ENCODE measurements at places on chromosomes 5 and 9.

DNA sequence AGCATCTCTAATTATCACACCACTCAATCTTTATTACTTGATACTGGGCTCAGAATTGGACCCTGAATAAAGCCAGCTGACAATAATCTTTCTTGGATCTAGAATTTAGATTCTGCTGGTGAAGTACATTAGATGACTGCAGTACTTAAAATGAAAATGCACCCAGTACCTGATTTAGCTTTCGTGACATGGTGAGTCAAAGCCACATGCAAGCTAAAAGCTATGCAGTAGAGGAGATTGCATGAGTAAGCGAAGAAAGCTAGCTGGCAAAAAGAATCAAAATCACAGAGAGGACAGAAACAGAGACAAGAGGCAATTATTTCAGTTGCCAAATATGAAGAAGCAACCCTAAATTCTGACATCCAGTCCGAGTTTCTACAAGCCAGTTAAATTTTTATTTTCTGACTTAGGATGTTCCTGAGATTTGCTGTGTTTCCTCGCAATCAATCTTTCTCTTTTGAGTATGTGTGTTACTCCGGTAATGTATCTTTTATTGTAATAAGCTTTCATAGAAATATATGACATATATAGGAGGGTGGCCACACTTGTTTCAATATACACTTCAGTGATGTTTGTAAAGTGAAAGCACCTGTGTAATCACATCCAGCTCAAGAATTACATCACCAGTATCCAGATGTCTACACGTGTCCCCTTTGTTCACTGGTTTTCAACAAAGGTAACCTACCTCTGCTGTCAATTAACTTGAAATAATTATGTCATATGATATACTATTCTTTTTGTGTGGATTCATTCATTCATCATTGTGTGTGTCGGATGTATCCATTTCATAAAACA, 101.7 kb downstream of the CDH18 start:
- DNase-seq = no peak

DNA sequence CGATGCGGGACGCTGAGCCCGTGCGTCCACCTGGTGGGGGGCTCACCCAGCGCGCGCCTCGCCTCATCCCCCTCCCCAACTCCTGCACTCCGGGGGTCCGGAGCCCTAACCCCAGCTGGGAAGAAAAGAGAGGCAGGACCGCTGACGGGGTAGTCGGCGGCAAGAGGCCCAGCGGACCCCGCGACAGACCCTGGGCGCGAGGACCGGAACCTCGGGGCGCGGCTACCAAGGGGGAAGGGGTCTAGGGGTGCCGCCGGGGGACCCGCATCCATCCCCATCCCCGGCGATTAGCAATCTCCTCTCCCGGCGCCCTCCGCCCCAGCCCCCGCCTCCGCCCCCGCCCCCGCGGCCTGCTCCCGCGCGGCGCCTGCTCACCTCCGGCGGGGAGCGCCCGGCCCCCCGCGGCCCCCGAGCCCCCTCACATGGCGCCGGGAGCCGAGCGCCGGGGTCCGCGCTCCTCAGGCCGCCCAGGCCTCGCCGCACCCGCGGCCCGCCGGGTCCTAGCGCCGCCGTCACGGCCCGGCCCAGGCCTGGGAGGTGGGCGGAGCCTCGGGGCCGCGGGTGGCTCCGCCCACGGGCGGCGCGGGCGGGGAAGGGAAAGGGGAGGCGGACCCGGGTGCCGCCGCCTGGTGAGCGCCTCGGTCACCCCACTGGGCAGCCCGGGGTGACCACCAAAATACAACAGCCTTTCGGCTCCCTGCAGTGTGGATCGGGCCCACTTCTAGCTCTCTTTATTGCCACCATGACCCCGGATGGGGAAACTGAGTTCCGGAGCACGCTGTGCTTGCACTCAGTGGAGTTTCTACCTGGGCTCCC, at the start of gene ST6GALNAC6:
TSS of gene ST6GALNAC6 (minus strand) at position 476 of the 816 bp plus-strand sequence. CDS start 1,622 bp downstream, outside the sequence.
- DNase-seq = peak; percentile 88

DNA sequence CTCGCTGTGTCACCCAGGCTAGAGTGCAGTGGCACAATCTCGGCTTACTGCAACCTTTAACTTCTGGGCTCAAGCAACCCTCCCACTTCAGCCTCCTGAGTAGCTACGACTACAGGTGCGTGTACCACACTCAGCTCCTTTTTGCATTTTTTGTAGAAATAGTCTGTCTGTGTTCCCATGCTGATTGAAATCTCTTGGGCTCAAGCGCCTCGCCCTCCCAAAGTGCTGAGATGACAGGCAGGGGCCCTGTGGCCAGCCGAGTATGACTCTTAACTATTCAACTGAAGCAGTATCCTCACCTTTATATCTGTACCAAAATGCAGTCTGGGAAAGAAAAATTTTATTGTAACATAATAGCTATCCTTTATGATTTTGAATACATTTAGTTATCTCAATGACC, 12.2 kb upstream of the NIM1K start:
- no peak for DNase-seq

GRCh38 chr5:132082329-132083023, 8.9 kb downstream of the CSF2 start:
- no peak for DNase-seq

DNA sequence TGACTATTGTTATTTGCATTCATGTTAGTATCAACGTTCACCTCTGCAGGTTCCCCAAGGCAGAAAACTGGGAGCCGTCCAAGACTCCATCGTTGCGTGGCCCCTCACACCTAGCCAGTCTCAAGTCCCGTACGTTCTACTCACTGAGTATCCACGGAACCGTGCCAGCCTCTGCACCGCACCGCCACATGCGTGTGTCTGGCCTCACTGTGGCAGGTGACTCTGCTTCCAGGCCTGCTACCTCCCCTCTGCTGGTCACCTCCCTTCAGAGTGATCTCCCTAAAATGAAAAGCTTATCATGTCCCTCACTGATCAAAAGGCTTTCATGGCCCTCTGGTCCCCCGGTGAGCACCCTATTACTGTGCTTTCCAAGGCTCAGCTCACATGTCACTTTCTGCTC, 108.1 kb downstream of the GABBR2 start:
- no peak for DNase-seq

DNA sequence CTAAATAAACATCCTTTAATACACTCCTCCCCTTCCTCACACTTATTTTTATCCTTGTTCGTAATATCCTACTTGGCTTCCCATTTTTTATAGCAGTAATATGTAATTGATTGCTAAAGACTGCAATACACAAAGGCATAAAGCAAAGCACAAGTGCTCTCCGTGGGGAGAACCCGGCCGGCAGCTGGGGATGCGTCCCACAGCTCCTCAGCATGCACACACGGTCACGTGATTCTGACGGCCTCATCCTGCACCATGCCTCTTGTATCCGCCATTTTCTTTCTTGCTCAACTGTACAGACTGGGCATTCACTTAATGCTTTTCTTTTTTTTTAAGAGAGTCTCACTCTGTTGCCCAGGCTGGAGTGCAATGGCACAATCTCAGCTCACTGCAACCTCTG, 2.8 kb downstream of the BRD3OS start:
- no peak for DNase-seq

DNA sequence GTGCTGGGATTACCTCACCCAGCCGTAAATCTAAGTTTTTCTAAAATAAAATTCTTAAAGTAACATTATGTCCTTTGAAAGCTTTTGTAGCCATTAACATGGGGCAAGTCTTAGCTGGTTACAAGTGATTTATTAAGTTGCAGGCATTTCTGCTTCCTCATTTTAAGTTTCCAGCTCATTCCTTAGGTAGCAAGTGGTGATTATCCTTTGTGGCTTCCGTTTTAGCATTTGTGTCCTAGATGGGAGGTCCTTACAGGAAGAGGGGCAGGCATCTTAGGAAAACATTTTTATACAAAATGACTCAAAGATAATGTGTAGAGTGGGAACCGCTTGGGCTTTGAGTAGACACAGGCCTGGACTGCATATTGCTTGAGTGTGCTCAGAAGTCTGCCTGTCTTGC, 35.0 kb upstream of the ROPN1L start:
- DNase-seq = no peak

- peak; percentile 70 for DNase-seq
Observed at GRCh38 chr9:132591751-132592314, 9.4 kb downstream of the BARHL1 start.

GRCh38 chr9:120886490-120886967, 9.5 kb upstream of the PHF19 start:
- DNase-seq = no peak
